Endothelial cell of coronary artery (primary cell): ENCODE measurements at places on chromosomes 2 and 18. TPM values are rescaled to one million over a fixed set of nuclear protein-coding genes. Genes with fewer than 3 reads are reported as not detected.

KCNS3 gene
- 0.81 and 0.94 TPM in 2 replicates for total RNA-seq

NOP58 gene
- 58.2 and 66.0 TPM in 2 replicates for total RNA-seq

TNFRSF11A gene
- 1.9 and 3.1 TPM in 2 replicates for total RNA-seq

DSG4 gene
- not detected in 2 replicates for total RNA-seq

BOLL gene
- not detected in 2 replicates for total RNA-seq

CENPA gene
- 5.2 and 13.0 TPM in 2 replicates for total RNA-seq

RGPD6 gene
- total RNA-seq = 35.4 and 44.7 TPM in 2 replicates

REG1B gene
- total RNA-seq = not detected in 2 replicates

ALPP gene
- not detected in 2 replicates for total RNA-seq

MFSD2B gene
- 0.09 TPM in 2 replicates for total RNA-seq

NAGK gene
- 60.3 and 66.7 TPM in 2 replicates for total RNA-seq

UPP2 gene
- not detected in 2 replicates for total RNA-seq

GPR17 gene
- total RNA-seq = not detected in 2 replicates
